CD14-positive monocyte (primary cell): ENCODE measurements at places on chromosomes 7 and 10.
A peak's percentile ranks its signal among the peaks of the same experiment; 100 is the strongest.

DNA sequence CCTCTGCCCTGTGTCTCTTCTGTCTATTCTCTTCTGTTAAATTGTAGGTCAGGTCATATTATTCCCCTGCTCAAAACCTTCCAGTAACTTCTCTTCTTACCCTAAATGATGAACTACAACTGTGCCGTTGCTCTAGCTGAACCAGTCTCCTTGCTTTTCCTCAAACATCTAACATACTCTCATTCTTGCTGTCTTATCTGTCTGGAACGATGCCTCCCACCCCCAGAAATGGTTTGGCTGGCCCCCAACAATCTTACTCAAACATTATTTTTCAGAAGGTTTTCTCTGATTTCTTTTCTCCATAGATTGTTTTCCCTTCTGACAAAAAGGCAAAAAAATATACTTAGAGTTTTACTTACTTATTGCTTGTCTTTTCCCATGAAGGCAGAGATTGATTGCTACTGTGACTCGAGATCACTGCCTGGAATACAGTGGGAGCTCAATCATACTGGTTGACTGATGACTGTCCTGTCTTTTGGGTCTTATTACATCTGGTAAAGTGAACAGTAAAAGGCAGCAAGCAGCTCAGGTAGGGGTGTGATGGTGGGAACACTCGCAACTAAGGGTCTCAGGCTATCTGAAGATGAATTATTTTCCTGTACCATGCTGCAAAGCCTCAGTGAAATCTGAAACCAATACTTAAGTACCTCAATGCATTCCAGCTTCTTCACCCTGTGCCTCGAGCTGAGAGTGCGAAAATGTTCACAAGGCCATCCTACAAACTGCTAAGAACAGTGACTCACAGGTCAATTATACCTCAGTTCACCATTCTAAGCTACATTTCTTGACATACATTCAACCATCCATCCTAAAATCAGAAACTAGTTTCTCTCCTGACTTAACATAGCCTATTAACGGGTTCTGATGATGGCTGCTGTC, 67.6 kb downstream of the DNMBP start:
- no peak for DNase-seq

DNA sequence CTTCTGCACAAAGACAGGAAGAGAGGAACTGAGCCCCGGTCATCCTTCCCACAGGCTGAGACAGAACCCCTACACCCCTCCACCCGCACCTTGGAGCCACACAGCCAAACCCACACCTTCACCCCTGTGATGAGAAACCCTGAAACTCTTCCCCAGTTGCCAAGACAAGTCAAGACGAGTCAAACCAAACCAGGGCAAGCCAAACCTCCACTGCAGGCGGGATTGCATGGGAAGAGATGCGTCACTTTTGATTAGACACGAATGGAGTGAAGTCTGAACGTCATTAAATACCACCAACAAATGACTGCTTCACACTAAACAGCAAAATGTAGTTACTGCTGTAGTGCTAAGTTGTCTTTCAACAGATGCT, 73.8 kb downstream of the PRPF18 start:
- DNase-seq: no peak

GRCh38 chr7:98281757-98282606, 496 bp downstream of the BRI3 start:
- DNase-seq: no peak

DNA sequence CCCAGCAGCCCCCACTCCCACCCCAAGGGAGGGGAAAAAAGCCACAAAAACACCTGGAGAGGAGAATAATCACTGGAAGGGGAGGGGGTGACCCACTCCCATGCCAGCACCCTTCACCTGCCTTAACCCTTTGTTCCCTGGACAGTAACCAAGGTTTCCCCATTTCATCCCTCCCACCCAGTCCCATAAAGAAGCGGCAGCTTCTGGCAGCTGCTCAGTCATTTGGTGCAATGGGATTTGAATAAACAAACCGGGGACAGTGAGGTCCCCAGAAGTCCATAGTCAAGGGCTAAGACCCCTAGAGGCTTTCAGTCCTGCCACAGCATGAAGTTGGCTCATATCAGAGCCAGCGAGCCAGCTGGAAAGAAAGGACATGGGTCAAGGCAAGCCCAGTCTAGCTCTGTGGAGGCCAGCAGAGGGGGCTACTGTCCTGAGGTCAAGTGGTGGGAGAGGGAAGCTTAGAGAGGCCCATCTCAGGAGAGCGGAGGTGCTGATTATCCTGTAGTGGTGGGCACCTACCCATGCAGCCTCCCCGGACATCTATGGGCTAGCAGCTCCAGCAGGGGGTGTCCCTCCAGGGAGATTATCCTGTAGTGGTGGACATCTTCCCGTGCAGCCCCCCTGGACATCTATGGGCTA, 58.9 kb upstream of the LBX1 start:
- no peak for DNase-seq

- no peak for DNase-seq
These were observed 135.2 kb downstream of the DIP2C start for GRCh38 chr10:554182-554848.

DNA sequence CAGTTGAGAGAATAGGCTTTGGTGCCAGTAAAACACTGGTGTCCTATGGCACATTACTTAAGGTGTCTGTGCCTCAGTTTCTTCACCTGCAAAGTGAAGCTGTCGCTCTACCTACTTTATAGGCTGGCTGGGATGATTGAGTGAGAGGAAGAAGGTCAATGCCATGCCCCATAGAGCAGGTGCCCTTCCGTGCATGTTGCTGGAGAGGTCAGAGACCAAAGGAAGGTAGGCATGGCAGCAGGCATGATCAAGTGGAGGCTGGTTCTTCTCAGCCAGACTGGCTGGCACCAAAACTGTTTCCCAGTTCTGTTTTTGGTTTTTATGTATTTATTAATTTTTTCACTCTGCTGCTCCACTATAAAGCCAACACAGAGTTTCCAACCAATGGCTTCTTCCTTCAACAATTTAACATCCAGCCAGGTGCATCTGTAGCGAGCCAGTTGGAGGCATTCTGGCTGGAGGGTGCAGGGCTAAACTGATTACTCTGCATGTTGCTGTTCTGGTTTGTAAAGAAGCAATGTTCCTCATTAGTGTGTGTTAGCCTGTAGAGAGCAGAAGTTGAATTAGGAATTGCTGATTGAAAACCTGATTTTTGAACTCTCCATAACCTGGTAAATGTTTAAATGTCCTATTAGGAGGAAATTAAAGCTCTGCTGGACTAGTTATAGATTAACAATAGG, 144.3 kb upstream of the TNS3 start:
- DNase-seq: no peak

GRCh38 chr7:127252377-127252713, 396 bp downstream of the GRM8 start:
- no peak for DNase-seq

GRCh38 chr10:22174442-22174841, 43.4 kb downstream of the EBLN1 start:
- DNase-seq: no peak

- no peak for DNase-seq
These were observed 41.3 kb upstream of the ARL4A start for GRCh38 chr7:12646139-12646538.

DNA sequence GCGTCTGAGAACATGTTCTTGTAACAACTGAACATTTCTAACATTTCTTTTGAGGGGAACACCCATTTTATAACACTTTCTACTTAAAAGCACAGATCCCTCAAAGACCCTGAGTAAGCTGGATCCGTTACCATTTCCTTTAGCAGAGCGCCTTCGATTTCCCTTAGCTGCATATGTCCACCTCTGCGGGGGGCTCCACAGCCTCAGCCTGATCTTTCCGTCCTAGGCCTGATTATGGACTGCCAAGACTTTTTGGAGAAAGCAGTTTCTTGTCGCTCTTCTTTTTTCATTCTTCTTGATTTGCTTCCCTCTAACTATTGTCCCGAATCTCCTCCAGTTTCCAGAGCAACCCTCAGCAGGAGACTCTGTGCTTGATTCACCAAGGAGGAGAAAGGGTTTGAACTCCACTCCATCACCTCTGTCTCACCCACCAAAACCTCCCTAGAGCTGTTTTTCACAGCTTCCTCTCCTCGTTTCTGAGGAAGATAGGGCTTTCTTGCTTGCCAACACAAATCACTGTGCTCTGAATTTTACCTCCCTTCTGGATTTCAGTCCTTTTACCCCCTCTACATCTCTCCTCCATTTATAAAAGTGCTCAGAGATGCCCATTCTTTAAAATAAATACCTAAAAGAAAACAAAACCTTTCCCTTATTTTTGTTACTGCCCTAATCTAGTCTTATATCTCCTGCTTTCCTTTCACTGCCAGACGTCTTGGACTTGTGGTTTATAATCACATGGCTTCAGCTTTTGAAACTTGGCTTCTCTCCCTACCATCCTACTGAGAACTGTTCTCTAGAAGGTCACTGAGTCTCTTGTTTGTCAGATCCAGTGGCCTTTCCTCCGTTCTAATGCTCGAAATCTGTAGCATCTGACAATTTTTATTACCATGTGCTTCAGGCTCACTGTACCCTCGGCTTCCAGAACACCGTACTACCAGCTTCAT, 30.5 kb upstream of the ZRANB1 start:
- DNase-seq: peak; percentile 8

GRCh38 chr10:43214956-43215561, 51.8 kb downstream of the RASGEF1A start:
- no peak for DNase-seq

- DNase-seq: peak; percentile 33
These were observed 55.6 kb upstream of the BET1 start for GRCh38 chr7:94059746-94060145.

DNA sequence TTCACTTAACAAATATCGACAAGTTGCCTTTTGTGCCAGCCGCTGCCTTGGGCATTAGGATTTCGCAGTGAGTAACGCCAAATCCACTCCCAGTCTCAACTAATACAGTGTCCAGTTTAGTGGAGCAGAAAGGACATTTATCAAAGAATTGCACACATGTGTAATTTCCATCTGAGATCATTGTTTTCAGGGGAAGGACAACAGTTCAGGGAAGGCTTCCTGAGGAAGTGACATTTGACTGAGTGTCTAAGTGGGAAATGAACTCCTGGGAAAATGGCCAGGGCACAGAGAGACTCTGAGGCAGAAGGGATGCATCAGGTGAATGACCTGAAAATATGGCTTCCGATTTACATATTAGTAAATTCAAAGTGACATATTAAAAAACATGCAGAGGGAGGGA, 89.4 kb downstream of the ITGA8 start:
- no peak for DNase-seq
